ENCODE measurements at places on chromosomes 11 and 22. TPM values are rescaled to one million over a fixed set of nuclear protein-coding genes. Genes with fewer than 3 reads are reported as not detected.

The RPS6KB2 gene
- 57.0 TPM for total RNA-seq

The GGTLC2 gene
- total RNA-seq = not detected

The FRMD8 gene
- 76.3 TPM for total RNA-seq

The POU2AF2 gene
- total RNA-seq = not detected

The DTX4 gene
- total RNA-seq = 16.1 TPM

The PRODH gene
- total RNA-seq = 1.2 TPM

The SCGB2A2 gene
- total RNA-seq = not detected

The VSIG10L2 gene
- not detected for total RNA-seq

The C11orf87 gene
- total RNA-seq = 0.07 TPM

The TMEM191B gene
- total RNA-seq = 3.1 TPM

The OLFML1 gene
- total RNA-seq = not detected

The FAT3 gene
- total RNA-seq = 41.0 TPM

The RIMBP3C gene
- 0.23 TPM for total RNA-seq

The FAM83F gene
- total RNA-seq = 0.82 TPM

The CSNK2A3 gene
- 1.7 TPM for total RNA-seq

The LINC01488 gene
- not detected for total RNA-seq

The GGTLC3 gene
- total RNA-seq = not detected

The FGF19 gene
- not detected for total RNA-seq

The H19 gene
- 0.70 TPM for total RNA-seq

The MRPL11 gene
- total RNA-seq = 30.0 TPM

The DCHS1 gene
- total RNA-seq = 7.7 TPM

The GUCY1A2 gene
- total RNA-seq = 17.8 TPM

The C11orf42 gene
- total RNA-seq = not detected

The CASP12 gene
- total RNA-seq = not detected

The ISX gene
- total RNA-seq = not detected

The MS4A3 gene
- total RNA-seq = not detected

The BLID gene
- total RNA-seq = 1.2 TPM

The LMNTD2 gene
- 2.5 TPM for total RNA-seq

The SBF2 gene
- total RNA-seq = 50.0 TPM

The C22orf31 gene
- not detected for total RNA-seq

The SIRT3 gene
- 12.0 TPM for total RNA-seq

The KCNE3 gene
- 0.31 TPM for total RNA-seq

The ALKBH8 gene
- total RNA-seq = 12.7 TPM

The NPTXR gene
- total RNA-seq = 5.4 TPM

The PPFIBP2 gene
- total RNA-seq = 2.4 TPM

The NLRP14 gene
- total RNA-seq = not detected

The LRP4 gene
- total RNA-seq = 19.0 TPM

The BIK gene
- 0.31 TPM for total RNA-seq

The DAGLA gene
- total RNA-seq = 5.5 TPM

The DEFB131B gene
- not detected for total RNA-seq

The DNAJB13 gene
- total RNA-seq = 1.3 TPM

The TEX54 gene
- not detected for total RNA-seq

The OR2AG2 gene
- 0.27 TPM for total RNA-seq

The TRPC6 gene
- 0.07 TPM for total RNA-seq

The DEUP1 gene
- total RNA-seq = 0.91 TPM

The NEFH gene
- total RNA-seq = 3.1 TPM

The HBB gene
- total RNA-seq = not detected

The ZNF280B gene
- 4.0 TPM for total RNA-seq

The HTR3B gene
- not detected for total RNA-seq

The OR10A2 gene
- total RNA-seq = not detected

The CRYBA4 gene
- 2.0 TPM for total RNA-seq

The SLC25A18 gene
- 0.55 TPM for total RNA-seq

The C11orf91 gene
- not detected for total RNA-seq

The UCP3 gene
- total RNA-seq = 2.0 TPM

The ANGPTL5 gene
- total RNA-seq = not detected

The PKP3 gene
- total RNA-seq = 1.1 TPM
